ENCODE measurements at places on chromosomes 16 and 17.

DNA sequence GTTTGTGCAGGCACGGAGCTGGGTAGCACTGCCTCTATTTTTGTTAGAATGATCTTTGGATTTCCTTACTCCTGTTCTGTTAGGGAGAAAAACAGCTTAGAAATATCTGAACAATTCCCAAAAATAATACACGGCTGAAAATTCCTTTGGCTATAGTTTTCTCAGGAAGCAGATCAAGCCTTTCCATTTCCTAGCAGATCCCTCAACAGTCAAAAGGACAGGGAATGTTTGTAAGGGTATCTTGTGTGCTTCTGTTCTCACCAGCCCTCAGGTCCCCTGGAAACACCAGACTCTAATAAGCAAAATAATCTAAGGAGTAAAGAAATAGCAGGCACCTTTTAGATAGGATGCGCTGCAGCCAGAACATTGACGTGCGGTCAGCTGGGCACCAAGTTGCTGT, 30.5 kb upstream of the WSB1 start:
- DNase-seq, result no peak

- no peak for DNase-seq
Measured at GRCh38 chr17:37089956-37090355, 141.2 kb downstream of the AATF start.

- no peak for DNase-seq
Measured at GRCh38 chr17:81821147-81821546, 11.9 kb downstream of the MCRIP1 start.

GRCh38 chr17:77836557-77837041, 121.9 kb upstream of the TNRC6C start:
- DNase-seq, result no peak

GRCh38 chr17:50626037-50626574, 8.6 kb upstream of the ABCC3 start:
- no peak for DNase-seq
